CD4-positive, alpha-beta memory T cell (primary cell): ENCODE measurements at places on chromosomes 1 and 21. TPM values are rescaled to one million over a fixed set of nuclear protein-coding genes. Genes with fewer than 3 reads are reported as not detected.

Gene HES5
- not detected for polyA plus RNA-seq

Gene CATSPERE
- not detected for polyA plus RNA-seq

Gene ILF2
- polyA plus RNA-seq: 200 TPM

Gene PTPN14
- polyA plus RNA-seq: 0.03 TPM

Gene ROR1
- not detected for polyA plus RNA-seq

Gene SPRR5
- polyA plus RNA-seq: not detected

Gene TGFBR3
- 40.2 TPM for polyA plus RNA-seq

Gene LDLRAD2
- polyA plus RNA-seq: not detected

Gene CELA3A
- polyA plus RNA-seq: not detected

Gene JAM2
- polyA plus RNA-seq: not detected

Gene C1QB
- polyA plus RNA-seq: not detected

Gene LHX8
- not detected for polyA plus RNA-seq

Gene CHI3L2
- 18.2 TPM for polyA plus RNA-seq

Gene SELL
- 1,603 TPM for polyA plus RNA-seq

Gene ODF2L
- 60.4 TPM for polyA plus RNA-seq

Gene CACHD1
- not detected for polyA plus RNA-seq

Gene HSPA6
- polyA plus RNA-seq: 0.09 TPM

Gene C2CD4D
- polyA plus RNA-seq: 1.3 TPM

Gene DHX9
- polyA plus RNA-seq: 107 TPM

Gene FAM131C
- polyA plus RNA-seq: not detected

Gene TMEM269
- polyA plus RNA-seq: not detected

Gene TAGLN2
- 1,014 TPM for polyA plus RNA-seq
